ENCODE measurements at places on chromosomes 3 and 15.

DNA sequence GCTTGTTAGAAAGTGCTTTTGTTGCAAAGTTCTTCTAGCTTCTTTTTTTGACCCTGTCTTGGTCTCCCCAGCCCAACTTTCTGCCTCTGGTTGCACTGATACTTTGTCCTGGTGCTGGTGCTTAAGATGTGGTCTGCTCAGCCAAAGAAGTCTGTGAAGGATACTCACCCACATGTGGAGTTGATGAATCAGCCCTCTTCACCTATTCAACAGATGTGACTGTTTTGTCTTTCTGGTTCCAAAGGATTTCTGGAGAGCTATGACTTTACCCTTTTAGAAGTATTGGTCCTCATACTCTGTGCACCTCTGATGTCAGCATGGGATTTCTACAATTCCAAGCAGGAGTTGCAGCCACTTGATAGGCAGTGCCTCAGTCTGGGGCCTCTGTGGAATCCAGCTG is 84.1 kb downstream of the PCCB start:
- DNase-seq: no peak

DNA sequence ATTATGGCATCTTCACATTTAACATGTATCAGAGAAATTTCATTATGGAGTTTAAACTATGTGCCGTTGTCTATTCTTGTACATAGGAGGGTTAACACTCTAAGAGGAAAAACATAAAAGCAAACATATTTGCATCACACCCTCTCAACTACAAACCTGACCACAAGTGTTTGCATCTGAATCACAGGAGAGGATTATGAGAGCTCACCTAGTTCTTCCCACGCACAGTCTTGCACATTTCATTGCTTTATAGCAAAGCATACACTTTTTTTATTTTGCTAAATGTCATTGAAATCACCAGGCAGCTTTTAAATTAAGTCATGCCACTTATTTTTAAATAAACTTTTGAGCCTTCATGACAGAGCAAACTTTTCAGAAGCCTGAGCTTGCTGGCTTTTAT is 12.5 kb downstream of the TRAT1 start:
- DNase-seq: no peak

GRCh38 chr3:16224325-16224724 is 40.4 kb downstream of the DPH3 start:
- DNase-seq: no peak

- no peak for DNase-seq
Measured at GRCh38 chr3:190810957-190811356, 51.5 kb downstream of the GMNC start.

- no peak for DNase-seq
Measured at GRCh38 chr3:194443901-194444300, 42.9 kb downstream of the ATP13A3 start.

GRCh38 chr3:158471639-158472294 is 99.2 kb upstream of the MLF1 start:
- DNase-seq: peak; percentile 24

DNA sequence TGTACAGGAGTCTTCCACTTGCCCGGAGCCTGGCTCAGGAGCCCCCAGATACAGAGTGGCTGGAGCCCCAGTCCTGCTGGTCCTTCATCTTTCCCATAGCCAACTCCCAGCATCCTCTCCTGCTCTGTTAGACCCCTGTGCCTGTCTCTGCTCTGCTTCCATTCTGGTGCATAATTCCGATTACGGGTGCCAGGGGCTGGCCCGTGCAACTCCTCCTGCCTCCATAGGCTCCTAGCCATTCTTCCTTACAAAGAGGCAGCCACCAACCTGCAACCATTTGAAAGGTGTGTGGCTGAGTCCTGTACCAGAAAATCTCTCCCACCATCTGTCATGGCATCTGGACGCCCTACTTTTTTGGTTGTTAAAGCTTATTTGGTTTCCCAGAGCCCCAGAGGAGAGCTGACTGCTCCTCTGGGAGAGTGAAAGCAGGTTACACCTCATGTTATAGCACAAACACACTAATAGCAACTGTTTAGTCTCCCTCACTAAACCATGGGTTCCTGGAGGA is 5.2 kb upstream of the RAD18 start:
- DNase-seq: no peak

GRCh38 chr15:78437107-78437761 is 782 bp upstream of the IREB2 start:
- DNase-seq: peak; percentile 7

GRCh38 chr3:42182555-42182954 is 83.4 kb downstream of the CCK start:
- no peak for DNase-seq

GRCh38 chr3:43584043-43584826 is 37.6 kb downstream of the ANO10 start:
- DNase-seq: no peak

GRCh38 chr3:57956833-57957174 is 51.4 kb upstream of the FLNB start:
- DNase-seq: no peak

DNA sequence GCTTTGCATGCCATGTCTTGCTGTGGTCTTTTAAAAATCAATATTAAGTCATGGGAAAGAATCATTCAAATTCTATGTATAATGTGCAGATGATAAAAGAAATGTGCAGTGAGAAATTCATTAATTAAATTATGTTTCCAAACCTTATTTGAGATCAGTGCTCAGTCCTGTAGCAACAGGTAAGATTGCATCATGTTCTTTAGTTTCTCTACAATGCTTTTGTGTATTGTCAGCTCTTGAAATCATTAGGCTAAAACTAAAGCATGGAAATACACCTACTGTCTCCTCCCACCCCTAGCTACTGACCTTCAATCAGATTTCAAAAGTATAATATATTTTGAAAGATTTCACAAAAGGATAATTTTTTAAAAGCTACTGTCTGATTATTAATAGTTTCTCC is 612.7 kb downstream of the ROBO2 start:
- no peak for DNase-seq

DNA sequence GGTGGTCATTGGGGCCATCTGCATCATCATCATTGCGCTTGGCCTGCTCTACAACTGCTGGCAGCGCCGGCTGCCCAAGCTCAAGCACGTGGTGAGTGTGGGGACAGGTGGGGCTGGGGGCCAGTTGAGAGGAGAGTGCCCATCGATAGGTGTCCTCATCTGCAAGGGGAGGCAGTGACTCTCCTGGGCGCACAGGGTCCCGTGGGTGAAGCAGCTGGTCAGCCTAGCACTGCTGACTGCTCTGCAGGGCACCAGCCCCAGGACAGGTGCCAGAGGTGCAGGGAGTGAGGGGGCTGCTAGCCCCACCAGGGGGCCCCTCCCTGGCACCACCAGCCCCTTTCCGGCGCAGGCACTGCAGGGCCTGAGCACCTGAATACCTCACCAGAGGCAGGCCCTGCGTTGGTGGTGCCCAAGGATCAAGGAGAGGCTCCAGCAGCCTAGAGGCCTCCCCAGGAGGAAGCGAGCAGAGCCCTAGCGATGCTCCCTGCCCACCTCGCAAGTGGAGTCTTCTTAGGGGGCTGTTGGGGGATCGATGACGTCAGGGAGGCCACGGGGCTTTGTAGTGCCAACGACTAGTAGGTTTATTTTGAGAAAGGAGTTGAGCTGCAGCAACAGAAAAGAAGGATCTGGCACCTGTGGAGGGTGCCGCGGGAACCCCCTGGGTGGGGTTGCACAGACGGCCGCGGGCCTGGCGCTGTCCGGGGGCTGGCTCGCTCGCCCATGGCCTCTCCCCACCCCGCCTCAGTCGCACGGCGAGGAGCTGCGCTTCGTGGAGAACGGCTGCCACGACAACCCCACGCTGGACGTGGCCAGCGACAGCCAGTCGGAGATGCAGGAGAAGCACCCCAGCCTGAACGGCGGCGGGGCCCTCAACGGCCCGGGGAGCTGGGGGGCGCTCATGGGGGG is 976 bp upstream of the ABTB1 start:
- DNase-seq: no peak

GRCh38 chr15:98906712-98907083 is 100.9 kb downstream of the PGPEP1L start:
- DNase-seq: no peak

DNA sequence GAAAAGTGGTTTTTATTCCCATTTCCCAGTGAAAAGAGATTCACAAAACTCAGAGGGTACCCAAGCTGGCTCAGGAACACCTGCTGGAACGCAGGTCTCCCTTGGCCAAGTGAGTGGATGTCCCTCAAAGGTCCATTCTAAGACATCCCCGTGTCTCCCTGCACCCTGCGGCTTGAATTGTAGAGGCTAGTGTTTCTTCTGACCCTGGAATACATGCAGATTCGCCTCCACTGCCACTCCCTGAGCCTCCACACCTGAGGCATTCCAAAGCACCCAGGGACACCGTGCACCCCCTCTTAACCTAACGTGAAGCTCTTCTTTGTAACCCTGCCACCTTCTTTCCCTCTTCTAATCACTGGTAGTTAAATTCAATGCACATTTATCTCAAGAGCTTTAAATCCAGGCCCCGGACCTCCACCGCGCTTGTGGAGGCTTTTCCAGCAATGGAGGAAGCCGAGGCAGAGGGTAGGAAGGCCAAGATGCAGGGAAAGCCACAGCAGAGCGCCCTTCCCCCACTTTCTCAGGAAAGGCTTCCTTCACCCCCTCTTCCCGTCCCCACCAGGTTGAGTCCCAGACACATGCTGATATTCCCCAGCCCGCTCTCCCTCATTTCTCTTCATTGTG is 590 bp upstream of the ITGA11 start:
- no peak for DNase-seq

DNA sequence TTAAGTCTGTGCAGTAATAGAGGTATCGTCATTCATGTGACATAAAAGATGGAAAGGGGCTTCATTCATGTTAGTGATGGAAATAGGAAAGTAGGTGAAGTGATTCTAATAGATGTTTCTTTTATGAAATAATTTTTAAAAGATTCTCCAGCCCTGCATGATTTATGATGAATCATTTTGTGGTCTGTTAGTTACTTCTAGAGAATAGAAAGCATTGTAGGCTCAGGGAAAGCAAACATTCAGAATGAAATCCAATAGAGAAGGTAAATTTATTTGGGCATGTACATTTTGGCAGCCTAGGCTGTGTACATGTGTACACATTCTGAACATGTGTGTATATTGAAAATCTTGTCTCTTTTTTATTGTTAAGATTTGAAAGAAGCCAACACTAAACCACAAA is 23.1 kb downstream of the PPARG start:
- DNase-seq: no peak

DNA sequence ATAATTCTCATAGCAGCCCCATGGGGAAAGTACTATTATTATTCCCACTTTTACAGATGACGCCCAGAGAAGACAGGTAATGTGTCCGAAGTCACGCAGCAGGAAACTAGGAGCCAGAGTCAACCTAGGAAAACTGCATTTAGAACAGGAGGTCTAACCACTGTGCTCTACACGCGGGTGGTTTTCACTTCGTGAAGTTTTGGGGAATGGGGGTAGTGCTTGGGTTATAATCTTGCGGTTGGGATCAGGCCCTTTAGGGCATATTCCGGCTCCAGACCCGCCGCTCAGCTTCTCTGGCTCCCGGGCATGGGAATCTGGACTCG is 5.2 kb downstream of the TPM1 start:
- no peak for DNase-seq

GRCh38 chr3:4600493-4600892 is 107.3 kb downstream of the ITPR1 start:
- no peak for DNase-seq

GRCh38 chr15:64146885-64147681 is 4.4 kb upstream of the SNX22 start:
- DNase-seq: no peak

DNA sequence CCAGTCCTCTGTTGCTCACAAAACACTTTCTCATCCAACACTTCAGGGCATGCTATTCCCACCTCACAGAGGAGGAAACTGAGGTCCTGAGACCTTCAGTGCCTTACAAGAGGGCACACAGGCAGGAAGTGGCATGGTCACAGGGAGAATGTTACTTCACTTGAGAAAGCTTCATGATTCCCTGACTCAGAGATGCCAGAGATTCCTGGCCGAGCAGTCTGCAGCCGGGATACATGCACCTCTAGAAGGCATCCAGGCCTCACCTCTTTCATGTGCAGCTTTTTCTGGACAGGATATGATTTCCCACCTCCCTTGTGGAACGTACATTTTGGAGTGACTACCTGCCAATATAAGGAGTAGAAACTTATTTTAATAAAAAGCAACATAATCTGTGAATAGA is 2.8 kb upstream of the SST start:
- no peak for DNase-seq

GRCh38 chr3:877001-877400 is 215.8 kb upstream of the CNTN6 start:
- DNase-seq: no peak

DNA sequence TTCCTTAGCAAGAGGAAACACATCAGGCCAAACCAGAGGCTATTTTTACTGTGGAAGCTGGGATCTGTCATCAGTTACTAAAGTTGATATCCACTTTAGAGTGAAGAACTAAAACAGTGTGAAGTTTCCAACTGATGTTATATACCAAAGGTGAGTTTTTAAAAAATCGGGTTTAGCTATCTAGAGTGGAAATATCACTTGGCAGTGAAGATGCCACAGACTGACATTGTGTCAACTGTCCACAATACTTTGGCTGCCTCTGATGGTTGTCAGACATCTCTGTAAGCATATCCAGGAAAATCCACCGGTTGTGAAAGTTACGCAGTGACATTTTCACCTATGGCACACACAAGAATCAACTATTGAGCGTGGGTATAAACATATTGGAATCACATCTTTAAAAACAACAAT is 9.2 kb downstream of the ZIC1 start:
- DNase-seq: no peak

- DNase-seq: no peak
Measured at GRCh38 chr3:42712344-42712648, 9.7 kb upstream of the HHATL start.

- DNase-seq: no peak
Measured at GRCh38 chr3:43692971-43693370, 2.2 kb downstream of the ABHD5 start.

- DNase-seq: no peak
Measured at GRCh38 chr3:54307566-54308180, 185.3 kb downstream of the CACNA2D3 start.

DNA sequence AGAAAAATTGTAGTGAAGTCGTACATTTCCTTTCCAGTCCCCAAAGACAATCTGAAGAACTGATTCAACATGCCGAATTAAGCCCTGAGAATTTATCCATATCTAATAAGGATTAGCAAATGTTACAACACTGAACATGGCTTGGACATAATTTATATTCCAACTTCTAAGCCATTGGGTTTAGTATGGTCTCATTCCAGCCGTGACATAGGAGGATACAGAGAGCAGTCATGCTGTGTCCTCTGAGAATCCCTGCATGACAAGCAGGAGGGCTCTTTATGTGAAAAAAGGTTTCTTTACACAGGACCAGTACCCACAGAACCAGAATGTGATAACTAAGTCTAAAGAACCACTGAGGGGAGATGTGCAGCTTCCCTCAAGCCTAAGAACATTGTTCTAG is 231.9 kb upstream of the WNT5A start:
- no peak for DNase-seq

DNA sequence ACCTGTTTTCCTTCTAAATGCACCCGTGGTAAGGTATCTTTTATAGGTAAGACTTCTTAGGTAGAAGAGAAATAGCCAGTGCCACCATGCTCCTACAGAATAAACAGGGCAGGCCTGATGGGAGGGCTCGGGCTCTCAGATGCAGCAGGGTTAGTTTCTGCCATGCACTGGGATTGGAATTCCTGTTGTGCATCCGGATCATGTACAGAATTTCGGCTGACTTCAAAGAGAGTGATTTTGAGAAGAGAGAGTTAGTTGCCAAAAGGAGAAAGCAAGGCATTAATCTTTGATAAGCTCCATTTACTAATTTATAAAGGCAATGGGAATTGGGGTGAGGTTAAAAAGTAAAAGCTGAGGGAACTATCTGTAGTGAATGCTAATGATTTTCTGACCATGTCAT is 211.2 kb downstream of the WDR72 start:
- DNase-seq: no peak

GRCh38 chr15:83657549-83657948 is 3.6 kb downstream of the ADAMTSL3 start:
- DNase-seq: peak; percentile 6

- DNase-seq: no peak
Measured at GRCh38 chr15:41919954-41920538, 26.2 kb upstream of the SPTBN5 start.
